PC-9 (cell line): ENCODE measurements at places on chromosomes 12 and 14.

- no peak for DNase-seq
These were observed 51.3 kb downstream of the SERPINA3 start for GRCh38 chr14:94663538-94663937.

DNA sequence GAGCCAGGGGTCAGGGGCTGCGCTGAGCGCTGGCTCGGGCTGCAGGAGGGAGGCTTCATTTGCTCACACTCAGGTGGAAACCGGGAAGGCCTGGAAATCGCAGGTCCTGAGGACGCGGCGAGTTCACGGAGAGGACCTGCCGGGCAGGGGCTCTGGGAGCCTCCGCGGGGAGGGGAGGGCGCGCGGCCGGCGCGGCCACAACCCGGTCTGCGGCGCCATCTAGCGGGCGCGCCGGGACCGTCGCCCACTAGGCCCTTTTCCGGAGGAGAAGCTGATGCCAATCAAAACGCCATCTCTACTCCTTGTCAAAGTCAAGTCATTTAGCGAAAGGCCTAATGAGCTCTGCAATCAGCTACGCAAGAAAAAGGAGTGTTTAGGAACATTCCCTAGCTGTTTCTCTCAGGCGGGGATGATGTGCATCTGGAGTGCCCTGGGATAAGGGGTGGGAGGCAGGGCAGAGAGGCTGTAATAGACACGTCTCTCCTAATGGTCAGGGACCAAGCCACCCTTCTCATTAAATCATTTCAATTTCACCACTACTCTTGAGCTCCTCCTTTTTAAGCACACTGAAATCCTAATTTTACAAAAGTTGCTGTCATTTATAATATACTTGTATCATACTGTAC is 885.8 kb upstream of the TMEM132C start:
- no peak for DNase-seq

DNA sequence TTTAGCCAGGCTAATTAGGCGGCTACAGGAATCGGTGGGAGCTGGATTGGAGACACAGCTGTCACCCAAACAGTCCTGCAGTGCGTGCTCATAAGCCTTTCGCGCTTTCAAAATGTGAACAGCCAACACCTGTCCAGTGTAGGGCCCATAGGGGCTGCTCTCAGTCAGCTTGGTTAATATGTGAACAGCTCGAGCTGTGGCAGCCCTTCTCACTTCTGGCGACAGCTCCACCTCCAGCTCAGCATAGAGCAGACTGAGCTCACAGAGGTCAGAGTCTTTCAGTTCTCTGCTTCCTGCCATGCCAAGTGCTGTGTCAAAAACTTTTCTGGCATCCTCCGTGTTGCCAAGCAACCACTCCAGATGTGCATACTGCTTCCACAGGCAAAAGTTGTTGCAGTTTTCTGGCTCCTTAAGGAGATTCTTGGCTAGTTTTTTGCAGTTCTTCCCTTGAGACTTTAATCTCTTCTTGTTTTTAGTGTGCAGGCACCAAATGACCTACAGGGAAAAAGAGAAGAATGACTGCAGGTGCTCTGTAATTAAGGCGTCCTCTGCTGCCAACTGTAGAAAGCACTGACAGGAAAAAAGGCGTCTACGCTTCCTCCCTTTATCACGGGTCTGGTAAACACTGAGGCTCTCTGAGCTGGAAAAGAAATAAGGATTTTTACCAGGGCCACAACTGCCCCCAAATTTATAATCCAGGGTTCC is 32.5 kb downstream of the PSMC1 start:
- DNase-seq, result no peak

- no peak for DNase-seq
These were observed 39.8 kb downstream of the GPR135 start for GRCh38 chr14:59425322-59425935.

DNA sequence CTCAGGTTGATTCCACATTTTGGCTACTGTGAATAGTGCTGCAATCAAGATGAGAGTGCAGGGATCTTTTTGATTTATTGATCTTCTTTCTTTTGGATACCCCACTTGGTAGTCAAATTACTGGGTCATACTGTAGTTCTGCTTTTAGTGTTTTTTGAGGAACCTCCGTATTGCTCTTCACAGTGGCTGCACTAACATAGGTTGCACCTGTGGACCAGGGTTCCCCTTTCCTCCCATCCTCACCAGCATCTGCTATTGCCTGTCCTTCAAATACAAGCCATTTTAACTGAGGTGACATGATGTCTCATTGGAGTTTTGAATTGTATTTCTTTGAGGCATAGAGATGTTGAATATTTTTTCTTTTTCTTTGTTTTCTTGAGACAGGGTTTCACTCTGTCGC is 152.5 kb upstream of the TMEM132C start:
- DNase-seq, result no peak

DNA sequence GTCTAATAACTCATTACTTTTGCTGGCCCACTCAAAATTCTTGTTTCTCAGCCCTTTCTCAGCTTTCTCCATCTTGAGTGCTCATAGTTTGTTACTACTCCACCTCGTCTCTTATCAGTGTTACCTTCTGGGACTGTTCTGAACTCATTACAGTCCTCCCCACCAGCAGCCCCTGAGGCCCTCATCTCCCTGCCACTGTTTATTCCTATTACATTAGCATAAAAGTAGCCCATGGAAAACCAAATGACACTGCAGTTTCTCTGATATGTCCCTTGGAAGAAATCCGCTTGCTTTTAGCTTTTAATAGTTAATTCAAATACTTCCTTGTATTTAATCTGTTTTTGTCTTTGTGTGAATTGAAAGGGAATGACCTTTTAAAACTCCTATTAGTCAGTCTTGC is 7.6 kb downstream of the AKAP6 start:
- no peak for DNase-seq

GRCh38 chr12:51285843-51286242 is 15.6 kb upstream of the SMAGP start:
- no peak for DNase-seq
